SHP77 treated with DMSO at 0.1 percent for 48 hours (cell line): ENCODE measurements at places on chromosomes 3 and 15.
A peak's percentile ranks its signal among the peaks of the same experiment; 100 is the strongest.

GRCh38 chr3:11140713-11141104 lies 13.6 kb upstream of the HRH1 start:
- DNase-seq, result no peak

DNA sequence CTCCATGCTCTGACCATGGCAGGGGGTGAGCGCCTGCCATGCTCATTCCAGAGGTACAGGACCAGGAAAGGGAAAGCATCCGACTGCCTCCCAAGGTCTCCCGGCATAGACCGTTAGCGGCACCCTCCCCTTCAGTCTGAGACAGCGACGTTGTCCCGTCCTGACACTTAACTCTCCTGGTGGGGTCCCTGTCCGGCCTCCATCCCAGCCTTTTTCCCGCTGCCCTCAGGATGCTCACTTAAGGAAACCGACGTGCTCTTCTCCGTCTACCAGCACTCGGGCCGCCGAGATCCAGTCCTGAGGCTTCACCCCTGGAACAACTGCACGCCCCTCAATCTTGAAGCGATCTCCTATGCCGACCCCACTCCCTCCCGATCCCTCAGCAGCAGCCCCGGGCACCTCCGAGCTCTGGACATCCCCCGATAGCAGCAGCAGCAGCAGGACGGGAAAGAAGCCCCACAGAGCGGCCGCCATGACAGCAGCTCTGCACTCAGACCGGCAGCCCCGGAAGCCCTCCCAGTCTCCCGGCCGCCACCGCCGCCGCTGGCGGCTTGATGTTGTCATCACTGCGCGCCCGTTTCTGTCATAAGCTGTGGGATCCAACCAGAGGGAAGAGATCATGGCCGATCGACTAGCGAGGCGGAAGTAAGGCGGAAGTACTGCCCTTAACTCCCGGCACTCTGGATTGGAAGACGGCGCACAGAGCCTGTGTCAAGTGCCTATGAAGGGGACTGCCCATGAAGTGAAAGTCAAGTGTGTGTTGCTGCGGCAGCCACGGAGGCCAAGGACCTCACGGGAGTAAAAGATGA lies at the start of the genes EMC7 and PGBD4:
TSS of gene EMC7 (minus strand) at position 497 of the 809 bp plus-strand sequence. CDS start at position 474, 23 bp downstream.
TSS of gene PGBD4 (plus strand) at position 718 of the 809 bp plus-strand sequence. CDS start 449 bp downstream, outside the sequence.
- DNase-seq, result peak; percentile 96

GRCh38 chr15:65952391-65953053 lies 83.2 kb downstream of the RAB11A start:
- no peak for DNase-seq

DNA sequence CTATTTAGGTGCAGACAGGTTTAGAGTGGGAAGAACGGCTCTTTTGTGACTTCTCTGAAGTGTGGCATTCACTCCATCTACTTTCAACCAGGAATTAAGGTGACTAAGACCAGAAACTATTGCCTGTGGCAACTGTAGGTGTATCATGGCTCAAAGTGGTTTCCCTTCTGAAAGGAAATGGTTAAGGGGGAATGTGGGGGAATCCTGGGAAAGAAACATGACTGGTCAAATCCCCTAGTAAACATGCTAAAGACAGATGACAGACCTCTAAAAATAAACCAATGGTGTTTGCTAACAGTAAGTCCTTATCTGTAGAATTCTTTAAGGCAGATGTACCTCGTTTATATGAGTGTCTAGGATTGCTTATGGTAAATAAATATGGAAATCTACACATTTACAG lies 56.9 kb downstream of the MEGF11 start:
- DNase-seq, result no peak

- no peak for DNase-seq
These were observed 19.8 kb upstream of the VILL start for GRCh38 chr3:37970802-37971201.

DNA sequence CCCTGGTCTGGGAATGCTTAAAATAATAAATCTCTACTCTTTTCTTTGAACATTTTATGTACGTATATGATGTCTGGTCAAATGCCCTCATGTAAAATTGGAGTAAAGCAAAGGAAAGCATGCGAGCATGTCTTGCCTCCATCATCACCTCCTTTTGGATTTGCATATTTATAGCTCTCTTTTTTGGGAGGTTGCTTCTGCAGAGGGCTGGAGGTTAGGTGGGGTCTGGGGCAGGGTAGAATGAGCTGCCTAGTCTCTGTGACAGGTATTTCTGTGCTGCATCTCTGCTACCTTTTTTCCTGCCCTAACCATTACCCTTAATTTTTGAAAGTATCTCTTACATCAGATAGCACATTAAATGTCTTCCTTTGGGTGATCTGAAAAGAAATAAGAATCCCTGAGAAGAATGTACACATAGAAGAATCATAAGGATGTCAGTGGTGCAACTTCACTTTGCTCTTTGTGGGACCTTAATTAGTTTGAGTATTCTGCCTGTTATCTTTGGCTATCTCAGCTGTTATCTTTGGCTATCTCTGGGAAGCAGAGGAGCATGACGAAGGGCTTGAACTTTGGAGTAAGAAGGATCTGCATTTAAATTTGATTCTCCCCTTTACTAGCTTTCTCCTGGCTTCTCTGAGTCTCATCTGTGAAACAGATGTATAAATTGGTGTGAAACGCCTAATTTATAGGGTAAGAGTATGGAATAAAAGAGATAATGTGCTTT lies 40.2 kb downstream of the PPM1L start:
- no peak for DNase-seq

- no peak for DNase-seq
These were observed 884 bp upstream of the GLYCTK start for GRCh38 chr3:52286777-52287110.

DNA sequence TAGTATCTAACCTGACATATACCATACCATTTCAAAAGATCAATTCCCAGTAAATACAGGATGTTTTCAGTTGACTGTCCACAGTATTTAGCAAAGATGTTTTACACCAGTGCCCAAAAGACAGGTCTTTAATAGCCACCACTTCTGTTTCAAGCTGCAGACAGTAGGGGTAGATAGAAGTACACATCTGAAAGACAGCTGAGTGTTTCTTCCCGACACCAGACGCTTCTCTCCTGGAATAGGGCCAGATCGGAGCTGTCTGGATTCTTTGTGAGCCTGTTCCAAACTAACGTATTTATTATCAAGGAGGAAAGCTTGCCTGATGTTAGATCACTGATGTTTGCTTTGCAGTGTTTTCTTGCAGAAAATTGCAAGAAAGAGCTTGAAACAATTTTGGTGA lies 136.1 kb upstream of the RBMS3 start:
- DNase-seq, result no peak

DNA sequence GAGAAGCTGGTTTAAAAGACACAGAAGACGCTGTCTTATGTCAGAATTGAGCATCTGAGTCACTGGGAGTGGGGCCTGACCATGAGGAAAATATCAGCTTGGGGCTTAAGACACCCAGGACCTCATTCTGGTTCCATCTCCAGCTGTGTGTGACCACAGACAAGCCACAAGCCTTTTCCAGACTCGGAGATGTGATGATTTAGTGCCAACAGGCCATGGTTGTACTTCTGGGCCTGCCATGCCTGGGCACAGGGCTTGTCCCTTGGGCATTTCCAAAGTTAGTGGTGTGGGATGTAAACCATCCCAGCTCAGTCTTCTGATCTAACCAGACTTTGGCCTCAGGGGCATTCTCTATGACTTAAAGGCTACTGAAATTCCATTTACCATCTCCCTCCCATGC lies 269.8 kb downstream of the RYR3 start:
- no peak for DNase-seq

DNA sequence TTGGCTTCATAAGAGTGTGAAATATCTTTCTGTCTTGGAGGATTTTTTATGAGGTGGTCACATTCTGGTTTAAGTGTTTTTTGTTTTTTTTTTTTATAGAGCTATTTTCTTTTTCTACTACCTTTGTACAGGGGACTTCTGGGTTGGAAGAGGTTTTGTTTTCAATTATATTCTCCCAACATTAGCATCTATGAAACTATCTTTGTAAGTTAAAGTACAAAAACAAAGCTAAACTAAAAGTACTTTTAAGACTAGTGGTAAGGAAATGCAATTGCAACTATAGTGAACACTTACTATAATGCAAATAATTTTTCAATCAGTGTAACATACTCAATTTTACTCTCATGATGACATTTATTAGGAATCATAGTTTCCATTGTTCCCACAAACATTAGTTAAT lies 688.2 kb downstream of the SI start:
- no peak for DNase-seq

DNA sequence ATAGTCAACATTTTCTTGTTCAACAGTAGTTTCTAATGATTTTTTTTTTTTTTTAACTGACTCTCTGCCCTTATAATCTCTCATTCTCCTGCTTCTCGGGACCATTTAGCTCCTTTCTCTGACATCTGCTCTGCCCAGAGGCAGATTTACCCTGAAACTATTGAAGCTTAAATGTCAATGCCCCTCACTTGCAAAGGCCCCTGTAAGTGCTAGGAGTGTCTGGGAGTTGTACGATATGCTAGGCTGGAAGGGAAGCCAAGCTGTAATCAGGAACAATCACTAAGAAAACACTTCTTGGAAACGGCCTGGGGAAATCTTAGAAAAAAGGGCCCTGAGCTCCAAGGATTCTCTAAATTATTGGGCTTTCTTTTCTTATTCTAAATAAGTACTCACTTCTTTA lies 5.8 kb upstream of the PLOD2 start:
- no peak for DNase-seq

DNA sequence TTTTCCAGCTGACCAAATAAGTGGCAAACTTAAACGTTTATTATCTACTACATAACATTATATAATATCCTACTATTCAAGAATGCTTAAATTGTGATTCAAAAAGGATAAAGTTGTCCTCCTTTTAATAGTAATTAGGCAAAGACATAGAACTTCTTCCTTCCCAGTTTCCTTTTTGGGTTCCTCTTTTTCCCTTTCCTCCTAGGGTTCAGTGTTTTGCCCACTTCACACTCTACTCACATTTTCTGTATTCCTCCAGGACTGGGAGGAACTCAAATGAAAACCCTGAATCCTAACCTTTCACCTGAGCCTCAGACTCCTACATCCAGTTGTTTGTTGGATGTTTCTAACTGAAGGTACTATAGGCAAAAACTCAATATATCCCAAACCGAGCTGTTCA lies 132.5 kb downstream of the PEAK1 start:
- no peak for DNase-seq

- no peak for DNase-seq
These were observed 69.9 kb downstream of the NR2E3 start for GRCh38 chr15:71880276-71880675.

DNA sequence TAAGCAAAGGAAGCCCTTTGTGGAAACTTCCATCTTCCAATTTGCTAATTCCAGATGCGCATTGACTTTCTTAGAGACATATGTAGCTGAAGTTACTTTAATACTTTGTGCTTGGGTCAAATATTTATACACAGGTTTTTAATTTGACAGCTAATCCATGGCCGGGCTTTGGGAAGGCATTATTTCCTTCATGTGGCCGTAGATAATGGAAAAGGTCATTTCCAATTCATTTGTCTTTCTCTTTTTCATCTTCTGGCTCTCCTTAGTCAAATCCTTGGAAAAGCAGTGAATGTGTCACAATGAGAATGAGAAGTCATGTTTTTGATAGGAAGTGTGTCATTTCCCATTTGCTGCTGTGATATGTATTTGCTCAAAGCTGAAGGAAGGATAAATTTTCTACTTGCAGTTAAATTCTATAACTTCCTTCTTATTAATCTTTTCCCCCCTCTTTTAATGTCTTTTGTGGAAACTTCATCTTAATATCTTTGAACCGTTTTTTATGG lies 323.3 kb downstream of the CLSTN2 start:
- no peak for DNase-seq

GRCh38 chr15:67074886-67075229 lies 9.5 kb downstream of the SMAD3 start:
- no peak for DNase-seq

DNA sequence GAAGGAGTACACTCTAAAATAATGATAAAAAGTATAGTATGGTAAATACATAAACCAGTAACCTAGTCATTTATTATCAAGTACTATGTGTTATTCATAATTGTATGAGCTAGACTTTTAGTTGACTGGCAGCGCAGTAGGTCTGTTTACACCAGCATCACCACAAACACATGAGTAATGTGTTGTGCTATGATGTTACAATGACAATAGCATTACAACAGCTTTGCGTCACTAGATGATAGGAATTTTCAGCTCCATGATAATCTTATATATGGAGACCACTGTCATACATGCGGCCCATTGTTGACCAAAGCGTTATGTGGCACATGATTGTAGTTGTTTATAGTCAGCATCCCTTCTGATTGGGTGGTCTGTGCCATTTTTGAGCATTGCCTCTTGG lies 138.9 kb upstream of the UBE2E1 start:
- DNase-seq, result no peak

DNA sequence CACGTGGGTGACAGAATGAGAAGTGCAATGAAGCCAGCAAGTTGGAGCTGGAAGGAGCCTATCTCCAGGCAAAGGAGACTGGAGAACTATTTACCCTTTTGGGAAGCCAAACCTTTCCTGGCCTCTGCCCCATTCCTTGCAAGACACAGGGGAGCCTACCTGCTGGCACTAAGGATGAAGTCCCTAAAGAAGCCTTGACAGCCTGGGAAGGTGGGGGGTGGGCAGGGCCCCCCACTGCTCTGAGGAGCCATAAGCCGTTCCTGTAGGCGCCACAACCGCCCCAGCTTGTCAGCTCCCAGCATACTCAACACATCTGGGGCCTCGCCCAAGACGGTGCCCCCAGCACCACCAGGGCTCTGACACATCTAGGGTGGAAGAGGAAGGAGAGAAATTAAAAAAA lies 5.5 kb downstream of the CDAN1 start:
- no peak for DNase-seq
